ENCODE measurements at places on chromosomes 12 and 14.

DNA sequence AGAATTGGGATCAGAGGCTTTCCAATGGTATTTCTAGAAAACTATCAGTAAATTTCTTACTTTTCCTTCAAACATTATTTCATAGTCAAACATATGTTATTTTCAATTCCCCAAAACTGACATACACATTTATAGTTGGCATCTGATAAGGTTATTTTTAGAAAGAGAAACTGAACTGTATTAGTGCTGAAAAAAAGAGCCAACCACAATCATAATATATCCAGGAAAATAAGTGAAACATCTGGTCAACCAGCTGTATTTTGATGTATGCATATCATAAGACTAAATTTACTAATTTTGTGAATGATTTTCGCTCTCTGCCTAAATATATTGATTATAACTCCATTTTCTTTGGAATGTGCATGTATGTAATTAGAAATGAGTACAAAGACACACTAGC lies 554.2 kb downstream of the FLRT2 start:
- no peak for DNase-seq

GRCh38 chr12:105224399-105224798 lies 11.6 kb downstream of the APPL2 start:
- DNase-seq: no peak

DNA sequence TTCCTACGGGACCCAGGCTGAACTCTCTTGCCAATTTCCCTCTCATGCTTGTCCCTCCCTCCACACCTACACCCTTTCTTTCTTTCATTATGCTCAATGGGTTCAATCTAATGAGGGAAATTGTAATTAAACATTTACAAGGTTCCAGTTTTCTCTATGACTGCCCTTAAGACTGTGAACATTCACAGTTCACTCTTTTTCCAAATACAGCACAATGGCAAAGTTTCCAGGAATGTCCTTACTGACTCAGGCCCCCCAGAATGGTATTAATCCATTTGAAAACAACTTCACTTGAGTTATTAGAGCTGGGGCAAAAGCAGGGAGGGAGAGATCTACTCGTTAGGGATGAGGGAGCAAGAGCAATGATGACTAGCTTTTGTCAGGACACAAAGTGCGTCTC lies 892.1 kb downstream of the NRXN3 start:
- no peak for DNase-seq

GRCh38 chr12:67909091-67909531 lies 80.1 kb upstream of the IFNG-AS1 start:
- DNase-seq: no peak

DNA sequence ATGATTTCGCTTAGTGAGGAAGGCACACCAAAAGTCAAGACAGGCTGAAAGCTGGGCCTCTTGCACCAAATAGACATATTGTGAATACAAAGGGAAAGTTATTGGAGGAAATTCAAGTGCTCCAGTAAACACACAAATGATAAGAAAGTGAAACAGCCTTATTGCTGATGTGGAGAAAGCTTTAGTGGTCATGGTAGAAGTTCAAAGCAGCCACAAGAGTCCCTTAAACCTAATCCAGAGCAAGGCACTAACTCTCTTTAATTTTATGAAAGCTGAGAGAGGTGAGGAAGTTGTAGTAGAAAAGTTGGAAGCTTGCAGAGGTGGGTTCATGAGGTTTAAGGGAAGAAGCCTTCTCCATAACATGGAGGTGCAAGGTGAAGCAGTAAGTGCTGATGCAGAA lies 988.3 kb downstream of the VRK1 start:
- DNase-seq: no peak

DNA sequence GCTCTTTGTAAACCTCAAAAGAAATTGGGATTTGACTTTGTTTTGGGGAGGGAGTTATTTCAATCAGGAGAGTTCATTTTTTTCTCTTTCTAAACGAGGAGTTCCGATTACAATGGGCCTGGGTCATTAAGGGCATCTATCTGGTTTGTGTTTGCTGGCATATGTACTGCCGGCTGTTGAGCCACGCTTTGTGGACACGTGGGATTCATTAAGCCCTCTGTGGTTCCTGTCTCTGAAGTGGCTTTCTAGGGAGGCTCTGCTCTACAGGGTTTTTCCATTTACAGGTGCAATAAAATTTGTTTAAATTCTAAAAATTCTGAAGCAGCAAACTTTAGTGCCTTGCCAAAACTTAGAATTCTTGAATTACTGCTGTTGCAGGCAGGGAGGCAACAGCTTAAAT lies 57.9 kb downstream of the GNS start:
- no peak for DNase-seq

- no peak for DNase-seq
Measured at GRCh38 chr14:24535737-24536136, 27.7 kb upstream of the CMA1 start.
